ENCODE measurements at places on chromosomes 4 and X. TPM values are rescaled to one million over a fixed set of nuclear protein-coding genes. Genes with fewer than 3 reads are reported as not detected.

The UCP1 gene
- not detected for total RNA-seq

The DCAF4L1 gene
- total RNA-seq: not detected

The SOX3 gene
- not detected for total RNA-seq

The PPEF2 gene
- total RNA-seq: not detected

The STAP1 gene
- not detected for total RNA-seq

The SPIN2A gene
- 0.12 TPM for total RNA-seq

The AFM gene
- not detected for total RNA-seq

The COL25A1 gene
- total RNA-seq: 0.05 TPM

The DNAAF6 gene
- not detected for total RNA-seq

The FMR1NB gene
- total RNA-seq: not detected

The SHROOM2 gene
- 1.7 TPM for total RNA-seq

The H2BW2 gene
- not detected for total RNA-seq

The CLDN2 gene
- total RNA-seq: not detected

The KLHL4 gene
- total RNA-seq: not detected

The CHST7 gene
- 15.9 TPM for total RNA-seq

The TEX13C gene
- not detected for total RNA-seq

The BLOC1S4 gene
- total RNA-seq: 19.0 TPM

The SLC6A14 gene
- total RNA-seq: not detected

The RTL3 gene
- 0.35 TPM for total RNA-seq

The LRCH2 gene
- 5.7 TPM for total RNA-seq

The SCML2 gene
- total RNA-seq: 1.7 TPM

The IL9R gene
- 0.10 TPM for total RNA-seq

The EVC2 gene
- 3.9 TPM for total RNA-seq

The SPANXN3 gene
- total RNA-seq: not detected

The CLGN gene
- total RNA-seq: 0.27 TPM

The NUDT10 gene
- total RNA-seq: not detected

The MXRA5 gene
- total RNA-seq: 5.5 TPM

The MID1 gene
- 23.4 TPM for total RNA-seq

The SGMS2 gene
- total RNA-seq: 41.8 TPM

The ADGRG2 gene
- not detected for total RNA-seq

The SLC7A11 gene
- 15.1 TPM for total RNA-seq

The USP51 gene
- total RNA-seq: 0.80 TPM

The TLR2 gene
- not detected for total RNA-seq

The GYPB gene
- total RNA-seq: not detected

The NFKB1 gene
- total RNA-seq: 29.2 TPM

The SMIM20 gene
- 26.7 TPM for total RNA-seq

The GPR34 gene
- not detected for total RNA-seq

Data from HFFc6 (cell line).